Skin of body (tissue), 3 donors: ENCODE measurements at places on chromosomes 4 and X.

DNA sequence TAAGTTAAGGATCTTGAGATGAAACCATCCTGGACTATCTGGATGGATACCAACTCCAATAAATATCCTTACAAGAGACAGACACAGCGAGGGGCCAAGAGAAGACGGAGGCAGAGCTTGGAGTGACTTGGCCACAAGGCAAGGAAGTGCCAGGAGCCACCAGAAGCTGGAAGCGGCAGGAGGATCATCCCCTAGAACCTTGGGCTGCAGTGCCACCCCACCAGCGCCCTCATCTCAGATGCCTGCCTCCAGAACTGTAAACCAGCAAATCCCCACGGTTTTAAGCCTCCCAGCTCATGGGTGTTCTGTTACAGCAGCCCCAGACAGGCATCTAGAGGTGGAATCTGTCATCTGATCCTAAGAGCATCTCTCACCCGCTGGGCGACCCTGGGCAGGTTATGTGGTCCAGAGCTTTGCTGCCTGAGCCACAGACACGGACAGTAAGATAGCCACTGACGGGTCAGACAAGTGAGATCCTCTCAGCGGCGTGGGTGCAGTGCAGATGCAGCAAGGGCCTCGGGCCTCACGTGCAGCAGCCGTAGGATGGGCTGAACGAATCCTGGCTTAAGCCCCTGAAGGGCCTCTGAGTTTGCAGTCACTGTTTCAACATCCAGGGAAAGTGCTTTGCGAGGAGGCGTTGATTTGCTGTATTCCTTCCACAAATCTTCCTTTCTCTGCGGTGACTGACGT, 25.1 kb upstream of the MXD4 start:
- DNase-seq, result no peak

DNA sequence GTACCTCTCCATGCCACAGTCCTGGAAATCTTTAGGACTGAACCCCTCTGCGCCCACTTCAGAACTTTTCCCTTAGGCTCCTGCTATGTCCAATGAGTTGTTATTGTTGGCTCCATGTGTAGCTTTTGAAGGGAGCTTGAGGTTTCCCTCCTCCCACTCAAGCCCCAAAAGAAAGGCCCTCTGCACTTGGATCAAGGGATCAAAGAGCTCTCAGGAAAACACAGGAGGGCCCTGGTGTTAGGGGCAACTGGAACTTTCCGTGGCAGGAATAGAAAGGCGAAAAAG, 135.0 kb downstream of the RASL11B start:
- no peak for DNase-seq

- DNase-seq, result no peak
Observed at GRCh38 chr4:104123021-104123420, 371.7 kb downstream of the CXXC4 start.

DNA sequence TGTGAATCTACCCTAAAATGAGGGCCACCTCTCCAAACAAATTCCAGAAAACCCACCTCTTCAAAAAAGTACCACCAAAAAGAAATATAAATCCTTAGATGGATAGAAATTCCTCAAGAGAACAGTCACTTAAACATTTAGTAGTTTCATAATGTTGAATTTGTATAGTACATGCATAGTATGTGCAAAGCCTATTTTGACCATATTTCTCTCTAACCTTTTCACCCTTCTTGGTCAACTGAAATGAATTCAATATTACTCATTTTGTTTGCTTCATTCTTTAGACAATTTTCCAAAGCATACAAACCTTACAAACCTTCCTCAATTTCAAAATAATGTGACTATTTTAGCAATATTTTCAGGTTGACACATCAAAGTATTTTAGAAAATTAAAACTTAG, 4.1 kb downstream of the RHOXF1 start:
- DNase-seq, result no peak
